Lower lobe of right lung (tissue), 2 donors: ENCODE measurements at places on chromosomes 16 and 17. TPM values are rescaled to one million over a fixed set of nuclear protein-coding genes. Genes with fewer than 3 reads are reported as not detected.

The KCNG4 gene
- total RNA-seq = not detected

The MPP2 gene
- total RNA-seq = 0.62 TPM

The TSPOAP1 gene
- total RNA-seq = 20.2 TPM

The SLC35B1 gene
- total RNA-seq = 38.9 TPM

GRCh38 chr16:65727534-65728137, 605.8 kb upstream of the CDH11 start:
- DNase-seq = no peak

DNA sequence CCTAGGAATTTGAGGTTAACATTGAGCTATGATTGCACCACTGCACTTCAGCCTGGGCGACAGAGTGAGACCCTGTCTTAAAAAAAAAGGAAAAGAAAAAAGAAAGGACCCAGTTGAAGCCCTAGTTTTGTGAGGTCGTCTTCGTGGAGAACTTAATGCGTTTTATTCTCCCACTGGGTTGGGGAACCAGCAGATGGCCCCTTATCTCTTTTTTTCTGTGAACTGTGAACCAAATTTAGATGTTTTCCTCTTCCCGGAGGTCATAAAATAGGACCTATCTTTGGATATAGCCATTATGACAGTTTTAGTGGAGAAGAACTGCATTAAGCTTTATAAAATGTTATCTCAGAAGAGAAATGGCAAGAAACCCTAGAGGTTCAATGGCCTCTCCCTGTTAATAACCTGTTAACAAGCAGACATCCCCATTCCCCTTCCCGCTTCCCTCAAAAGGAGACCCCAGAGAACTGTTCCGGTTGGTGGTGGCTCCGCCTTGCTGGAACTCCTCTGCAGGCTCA, 23.5 kb downstream of the KIAA0513 start:
- no peak for DNase-seq

DNA sequence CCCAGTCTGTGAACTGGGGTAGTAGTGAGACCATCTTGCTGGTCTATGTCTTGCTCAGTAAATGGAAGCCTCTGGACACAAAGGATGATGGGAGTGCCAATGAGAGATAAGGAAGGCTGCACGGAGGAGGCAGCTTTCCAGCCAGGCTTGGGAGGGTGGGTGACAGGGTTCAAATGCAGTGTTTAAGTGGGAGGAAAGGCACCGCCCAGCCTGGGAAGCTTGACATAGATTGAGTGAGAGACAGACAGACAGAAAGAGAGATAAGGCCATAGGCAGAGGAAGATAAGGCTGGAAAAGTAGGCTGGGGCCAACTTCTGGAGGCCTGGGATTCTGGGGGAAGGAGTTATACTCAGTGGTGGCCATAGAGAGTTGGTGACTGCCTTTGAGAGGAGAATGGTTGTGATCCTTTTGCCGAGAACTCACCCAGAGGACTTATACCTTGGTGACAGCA, 7.2 kb upstream of the COL1A1 start:
- no peak for DNase-seq

GRCh38 chr16:89615596-89616090, 2.2 kb downstream of the DPEP1 start:
- DNase-seq = no peak

DNA sequence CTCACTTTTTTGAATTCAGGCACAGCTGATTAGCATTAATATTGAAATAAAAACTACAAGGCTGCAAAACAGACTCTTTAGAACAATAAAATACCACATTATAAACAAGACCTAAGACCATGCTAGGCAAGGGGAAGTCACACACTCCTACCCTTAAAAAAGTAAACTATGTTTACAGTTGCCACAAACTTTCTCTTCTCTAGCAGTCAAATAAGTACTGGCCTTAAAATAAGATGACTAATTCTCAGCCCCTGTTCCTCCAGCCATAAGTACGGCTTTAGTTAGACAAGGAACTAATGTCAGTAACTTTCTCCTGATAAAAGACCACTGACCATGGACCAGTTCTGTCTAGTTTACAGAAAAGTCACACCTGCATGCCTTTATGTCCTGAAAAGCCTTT, 19.5 kb upstream of the CPHXL start:
- no peak for DNase-seq

DNA sequence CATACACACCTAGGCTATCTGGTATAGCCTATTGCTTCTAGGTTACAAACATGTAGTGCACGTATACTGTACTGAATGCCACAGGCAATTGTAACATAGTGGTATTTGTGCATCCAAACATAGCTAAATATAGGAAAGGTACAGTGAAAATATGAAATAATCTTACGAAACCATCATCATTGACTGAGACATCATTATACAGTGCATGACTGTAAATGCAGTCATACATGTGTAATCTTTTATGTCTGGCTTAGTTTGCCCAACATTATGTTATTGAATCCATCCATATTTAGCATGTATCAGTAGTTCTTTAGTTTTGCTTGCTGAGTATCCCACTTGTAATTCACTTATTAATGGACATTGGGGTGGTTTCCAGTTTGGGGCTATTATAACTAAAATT, 124.9 kb downstream of the CYLD start:
- no peak for DNase-seq

GRCh38 chr16:66746682-66747081, 4.7 kb downstream of the DYNC1LI2 start:
- DNase-seq = peak; percentile 67

- no peak for DNase-seq
These were observed 743 bp upstream of the ARMC7 start for GRCh38 chr17:75109046-75109406.

GRCh38 chr17:6782244-6782643, 6.2 kb downstream of the FBXO39 start:
- DNase-seq = no peak

DNA sequence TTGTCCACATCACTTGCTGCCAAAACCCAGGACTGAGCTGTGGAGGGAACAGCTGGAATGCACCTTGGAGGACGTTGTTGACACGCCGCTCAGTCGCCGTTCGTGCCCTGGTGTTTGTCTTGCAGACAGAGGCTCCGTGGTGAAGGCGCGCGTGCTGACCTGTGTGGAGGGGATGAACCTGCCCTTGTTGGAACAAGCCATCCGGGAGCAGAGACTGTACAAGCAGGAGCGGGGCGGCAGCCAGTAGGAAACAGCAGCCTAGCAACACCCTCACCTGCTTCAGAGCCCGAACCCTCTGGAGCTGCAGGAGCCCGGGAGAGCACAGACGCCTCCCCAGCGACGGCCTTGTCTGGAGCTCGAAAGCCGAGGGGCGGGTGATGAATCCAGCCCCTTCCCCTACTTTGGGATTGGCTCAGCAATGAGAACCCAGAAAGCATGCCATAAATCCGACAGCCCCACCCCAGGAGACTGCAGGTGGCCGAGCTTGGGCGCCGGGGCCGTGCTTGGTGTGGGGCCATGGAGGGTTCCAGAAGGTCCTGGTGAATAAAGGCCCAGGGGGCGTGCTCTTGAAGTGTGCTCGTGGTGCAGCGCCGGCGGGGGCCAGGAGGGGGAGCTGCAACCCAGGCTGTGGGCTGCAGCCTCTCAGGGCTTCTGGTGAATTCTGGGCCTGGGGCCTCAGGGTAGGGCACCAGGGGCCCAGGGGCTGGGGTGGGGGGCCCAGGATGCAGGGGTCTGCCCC, 470 bp upstream of the CDK3 start:
- DNase-seq = peak; percentile 68
